Cardiac muscle cell (in vitro differentiated cells and primary cell): ENCODE measurements at places on chromosomes 16 and 17. TPM values are rescaled to one million over a fixed set of nuclear protein-coding genes. Genes with fewer than 3 reads are reported as not detected.

Gene TACO1
- total RNA-seq = 25.6 and 34.1 TPM in 2 replicates

GRCh38 chr16:71610447-71610846 is 15.5 kb upstream of the MARVELD3 start:
- peak; percentile 18 for DNase-seq

Gene CTRB2
- total RNA-seq = 0.63 TPM in 1 of 2 replicates, not detected in the other

DNA sequence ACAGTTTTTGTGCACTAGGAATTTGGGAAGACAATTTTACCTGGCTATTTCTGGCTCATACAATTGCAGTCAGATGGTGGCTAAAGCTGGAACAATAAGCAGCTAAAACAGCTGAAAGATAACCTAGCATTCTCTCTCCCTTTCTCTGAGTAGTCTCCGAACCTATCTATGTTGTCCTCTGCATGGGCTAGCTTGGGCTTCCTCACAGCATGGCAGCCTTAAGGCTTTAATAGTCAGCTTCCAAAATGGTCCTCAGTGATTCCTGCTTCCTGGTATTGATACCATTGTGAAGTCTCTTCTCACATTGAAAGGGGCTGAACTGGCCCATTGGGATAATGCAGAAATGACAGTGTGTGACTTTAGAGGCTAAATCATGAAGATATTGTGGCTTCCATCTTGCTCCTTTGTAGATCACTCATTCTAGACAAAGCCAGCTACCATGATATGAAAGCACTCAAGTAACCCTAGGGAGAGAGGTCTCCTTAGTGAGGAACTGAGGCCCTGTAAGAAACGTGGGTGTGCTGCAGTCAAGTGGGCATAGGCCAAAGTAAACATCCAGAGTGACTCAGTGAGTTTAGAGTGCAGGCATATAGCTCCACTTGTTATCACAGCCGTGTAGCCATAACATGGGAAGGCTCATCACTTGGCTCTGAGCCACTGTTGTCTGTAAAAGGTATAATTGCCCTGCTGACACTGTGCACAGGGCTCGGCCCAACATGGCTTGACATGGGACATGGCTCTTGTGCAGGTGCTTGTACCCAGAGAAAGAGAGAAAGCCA is 5.5 kb upstream of the VKORC1 start:
- DNase-seq = peak; percentile 20

Gene NATD1
- total RNA-seq = 22.3 and 28.4 TPM in 2 replicates

Gene CCDC144A
- total RNA-seq = 0.11 and 0.15 TPM in 2 replicates

DNA sequence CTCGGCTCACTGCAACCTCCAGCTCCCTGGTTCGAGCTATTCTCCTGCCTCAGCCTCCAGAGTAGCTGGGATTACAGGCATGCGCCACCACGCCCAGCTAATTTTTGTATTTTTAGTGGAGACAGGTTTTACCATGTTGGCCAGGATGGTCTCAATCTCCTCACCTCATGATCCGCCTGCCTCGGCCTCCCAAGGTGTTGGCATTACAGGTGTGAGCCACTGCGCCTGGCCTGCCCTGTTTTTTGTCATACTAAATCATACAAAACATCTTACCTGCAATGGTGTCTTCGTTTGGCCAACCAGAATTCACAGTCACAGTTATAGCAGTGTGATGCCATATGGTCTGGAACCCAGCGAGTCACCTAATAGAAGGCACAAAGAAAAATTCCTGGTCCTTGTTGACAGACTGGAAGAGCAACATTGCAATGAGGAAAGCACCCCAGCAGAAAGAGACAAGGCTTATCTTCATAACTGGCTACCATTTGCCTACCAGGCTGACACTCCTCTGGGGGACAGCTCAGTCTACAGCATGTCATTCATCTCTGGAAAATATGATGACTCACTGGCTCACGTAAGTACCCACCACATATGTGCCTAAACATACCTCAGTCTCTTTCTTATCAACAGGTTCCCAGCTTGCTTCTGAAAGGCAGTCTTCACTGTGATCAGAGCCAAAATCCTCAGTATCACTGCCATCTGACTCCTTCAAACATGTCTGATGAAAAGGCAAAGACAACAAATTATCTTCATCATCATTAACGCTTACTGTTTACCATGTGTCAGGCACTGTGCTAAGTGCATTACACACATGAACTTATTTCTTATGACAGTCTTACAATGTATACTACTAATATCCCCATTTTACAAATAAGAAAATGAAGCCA is 4.3 kb upstream of the HSF5 start:
- no peak for DNase-seq

Gene WNT9B
- total RNA-seq = not detected in 2 replicates

Gene SALL1
- total RNA-seq = 7.9 and 16.7 TPM in 2 replicates

- no peak for DNase-seq
These were observed 61.9 kb downstream of the BANP start for GRCh38 chr16:88013091-88013609.

- no peak for DNase-seq
These were observed 219.9 kb upstream of the CIBAR2 start for GRCh38 chr16:85332175-85332574.

Gene KRTAP4-9
- not detected in 2 replicates for total RNA-seq
